ENCODE measurements at places on chromosomes 5 and 9. TPM values are rescaled to one million over a fixed set of nuclear protein-coding genes. Genes with fewer than 3 reads are reported as not detected.

ENHO gene
- polyA plus RNA-seq = not detected

DNA sequence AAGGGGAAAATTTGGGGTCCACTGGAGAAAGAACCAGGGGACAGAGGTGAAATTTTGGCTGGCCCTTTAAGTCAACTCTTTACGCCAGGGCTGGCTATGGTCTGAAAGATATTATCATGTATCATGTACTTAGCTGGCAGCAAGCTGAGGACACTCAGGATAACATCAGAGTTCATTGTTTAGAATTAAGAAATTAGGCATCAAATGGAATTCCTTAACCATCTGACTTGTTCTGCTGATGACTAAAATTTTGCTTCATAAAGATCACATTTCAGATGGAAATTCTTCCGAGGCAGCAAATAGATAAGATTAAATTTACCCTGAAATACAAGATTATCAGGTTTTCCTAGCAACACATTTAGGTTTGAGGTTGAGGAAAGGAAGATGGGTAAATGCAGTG lies 269.4 kb upstream of the KLF9 start:
- no peak for DNase-seq

PTPN3 gene
- polyA plus RNA-seq = 1.9 TPM

ADAMTSL1 gene
- polyA plus RNA-seq = 20.0 TPM

- DNase-seq = no peak
Observed at GRCh38 chr9:36150574-36151315, 14.2 kb downstream of the GLIPR2 start.

DNA sequence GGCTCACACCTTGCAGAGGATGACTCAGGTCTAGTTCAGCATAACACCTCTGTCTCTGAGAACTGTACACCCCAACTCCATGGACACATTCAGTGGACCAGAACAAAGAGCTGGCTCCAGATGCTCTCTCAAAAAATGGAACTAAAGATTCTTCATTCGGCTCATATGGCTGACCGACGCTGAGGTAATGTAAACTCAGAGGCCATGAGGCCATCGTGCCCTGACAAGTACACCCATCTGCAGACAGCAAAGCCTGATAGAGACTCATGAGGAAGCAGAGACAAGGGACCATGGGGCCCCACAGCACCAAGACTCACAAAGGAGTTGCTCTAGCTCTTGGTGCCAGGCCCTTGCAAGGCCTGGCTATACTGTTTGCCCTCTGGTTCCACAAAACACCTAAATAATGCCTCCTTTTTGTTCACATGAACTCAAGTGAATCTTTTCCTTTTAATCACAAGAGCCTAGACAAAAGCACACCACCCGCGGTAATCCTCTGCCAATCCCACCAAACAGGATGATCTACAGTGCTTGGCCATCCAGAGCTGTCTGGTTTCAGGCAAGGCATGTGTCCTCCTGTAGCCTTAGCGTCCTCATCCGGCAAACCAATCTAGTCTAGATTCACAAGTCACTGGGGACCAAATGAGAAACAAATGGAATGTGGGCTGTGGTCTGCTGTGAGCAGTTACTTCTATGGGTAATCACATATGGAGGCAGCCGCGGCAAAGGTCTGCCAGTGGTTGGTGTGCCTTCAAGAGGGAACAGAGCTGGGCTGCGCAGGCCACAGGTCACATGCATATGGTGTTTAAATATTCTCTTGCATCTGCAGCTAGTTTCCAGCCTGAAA lies 22.7 kb downstream of the MED27 start:
- no peak for DNase-seq

GRCh38 chr9:20835377-20836286 lies 151.6 kb downstream of the FOCAD start:
- no peak for DNase-seq

GPR21 gene
- polyA plus RNA-seq = 0.39 TPM

ASTN2 gene
- polyA plus RNA-seq = 4.2 TPM

GRCh38 chr9:109597496-109597895 lies 99.4 kb upstream of the PTPN3 start:
- no peak for DNase-seq

DNA sequence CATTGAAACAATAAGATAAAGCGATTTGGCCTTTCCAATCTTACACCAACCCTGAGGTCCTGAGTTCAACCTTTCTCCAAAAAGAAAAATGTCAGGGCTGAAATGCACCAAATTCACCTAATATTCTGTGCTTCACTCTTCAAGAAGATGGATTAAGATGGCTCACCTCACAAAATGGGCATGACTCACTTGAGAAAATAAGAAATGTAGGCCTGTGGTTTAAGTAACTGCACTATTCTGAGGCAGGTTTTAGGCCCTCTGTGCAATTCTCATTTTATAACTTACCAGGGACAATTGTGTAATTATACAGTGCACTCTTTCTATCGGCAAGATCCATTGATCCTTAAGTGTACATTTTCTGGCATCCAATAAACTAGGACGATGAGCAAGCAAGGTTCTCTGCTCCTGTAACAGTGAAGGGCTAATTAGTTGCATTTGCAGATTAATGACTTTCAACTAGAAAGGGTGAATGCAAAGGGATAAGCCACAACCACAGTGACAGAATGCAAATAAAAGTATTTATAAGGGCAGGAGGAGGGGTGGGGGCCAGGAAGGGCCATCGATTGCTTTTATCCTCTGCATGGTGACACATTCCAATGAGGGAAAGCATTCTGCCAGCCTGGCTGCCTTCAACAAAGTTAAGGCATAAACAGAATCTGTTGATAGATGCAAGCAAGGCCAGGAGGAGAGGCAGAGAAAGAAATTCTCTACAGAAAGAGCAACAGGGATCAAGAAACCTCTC lies 214.5 kb downstream of the CAAP1 start:
- no peak for DNase-seq

LMNB1 gene
- 9.2 TPM for polyA plus RNA-seq

DNA sequence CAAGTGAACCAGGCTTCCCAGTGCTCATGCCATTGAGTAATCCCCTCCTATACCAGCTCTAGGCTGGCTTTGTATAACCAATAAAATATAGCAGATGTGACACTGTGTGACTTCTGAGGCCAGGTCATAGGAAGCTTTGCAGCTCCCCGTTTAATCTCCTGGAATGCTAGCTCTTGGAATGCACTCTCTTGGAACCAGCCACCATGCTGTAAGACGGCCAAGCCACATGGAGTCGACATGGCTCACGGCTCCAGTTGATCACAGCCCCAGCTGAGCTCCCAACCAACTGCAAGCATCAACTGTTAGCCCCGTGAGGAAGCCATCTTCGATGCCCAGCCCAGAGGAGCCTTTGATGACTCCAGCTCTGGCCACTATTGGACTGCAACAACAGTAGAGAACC lies 74.5 kb downstream of the SH3TC2 start:
- no peak for DNase-seq
